ENCODE measurements at places on chromosomes 12 and 14.

DNA sequence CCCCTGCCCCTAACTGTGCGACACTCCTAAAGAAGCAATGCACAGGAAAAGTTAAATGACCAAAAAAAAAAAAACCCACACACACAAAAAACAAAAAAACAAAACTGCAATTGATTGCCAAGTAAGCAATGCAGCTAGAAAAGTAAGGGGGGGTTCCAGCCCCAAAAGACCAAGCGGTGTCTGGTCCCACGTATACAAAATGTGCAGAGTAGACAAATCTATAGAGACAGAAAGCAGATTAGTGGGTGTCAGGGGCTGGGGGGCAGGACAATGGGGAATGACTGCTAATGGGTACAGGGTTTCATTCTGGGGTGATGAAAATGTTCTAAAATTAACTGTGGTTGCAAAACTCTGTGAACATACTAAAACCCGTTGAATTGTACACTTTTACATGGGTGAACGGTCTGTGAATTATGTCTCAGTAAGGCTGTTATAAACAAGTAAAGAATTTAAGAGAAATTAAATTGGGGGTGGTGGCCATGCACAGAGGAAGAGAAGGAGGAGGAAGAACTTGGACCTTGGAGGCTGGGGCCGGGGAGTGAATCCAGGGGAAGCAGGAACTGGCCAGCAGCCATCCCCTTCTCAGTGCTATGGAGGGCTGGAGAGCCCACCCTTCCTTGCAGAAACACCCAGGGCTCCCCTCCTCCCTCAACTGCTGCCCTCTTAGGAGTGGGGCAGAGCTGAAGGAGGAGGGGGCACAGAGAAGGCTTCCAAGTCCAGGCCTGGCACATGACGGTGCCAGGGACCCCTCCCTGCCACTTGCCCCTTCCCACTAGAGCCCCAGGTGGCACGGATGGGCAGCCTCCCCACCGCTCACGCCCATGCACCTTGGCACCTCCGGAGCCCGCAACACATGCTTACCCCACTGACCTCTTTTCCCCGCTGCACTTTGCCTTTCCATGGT, 45.4 kb downstream of the KDM2B start:
- DNase-seq = no peak

- DNase-seq = no peak
These were observed 463.6 kb downstream of the NRXN3 start for GRCh38 chr14:78633752-78634151.

- DNase-seq = no peak
These were observed 533.7 kb downstream of the RPS29 start for GRCh38 chr14:49052521-49052920.

DNA sequence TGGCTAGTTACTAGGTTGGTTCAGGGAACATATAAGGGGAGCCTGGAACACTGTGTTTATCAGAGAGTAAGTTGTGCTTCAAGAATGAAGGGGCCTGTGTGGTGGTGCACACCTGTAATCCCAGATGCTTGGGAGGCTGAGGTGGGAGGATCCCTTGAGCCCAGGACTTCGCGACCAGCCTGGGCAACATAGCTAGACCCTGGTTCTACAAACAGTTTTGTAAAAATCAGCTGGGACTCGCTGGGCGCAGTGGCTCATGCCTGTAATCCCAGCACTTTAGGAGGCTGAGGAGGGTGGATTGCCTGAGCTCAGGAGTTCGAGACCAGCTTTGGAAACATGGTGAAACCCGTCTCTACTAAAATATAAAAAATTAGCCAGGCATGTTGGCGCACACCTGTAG, 42.1 kb upstream of the GPR132 start:
- no peak for DNase-seq

GRCh38 chr12:32183650-32184049, 77.0 kb downstream of the BICD1 start:
- peak; percentile 38 for DNase-seq

DNA sequence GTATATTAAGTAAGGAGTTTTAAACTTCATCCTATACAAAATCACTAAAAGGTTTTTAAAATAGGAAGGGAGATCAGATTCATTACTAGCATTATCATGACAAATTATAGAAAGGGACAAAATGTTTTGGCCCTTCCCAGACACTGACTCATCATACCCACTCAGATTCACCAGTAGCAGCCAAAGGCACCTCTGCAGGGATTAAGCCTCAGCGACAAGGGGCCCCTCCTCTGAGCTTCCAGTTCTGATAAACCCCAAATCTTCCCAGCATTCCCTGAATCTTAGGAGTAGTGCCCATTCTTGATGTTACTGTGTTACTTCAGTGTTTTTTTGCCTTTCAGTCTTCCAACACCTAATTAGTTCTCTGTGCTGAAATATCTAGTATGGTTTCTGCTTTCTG, 14.5 kb downstream of the KRAS start:
- DNase-seq = peak; percentile 57
